HCT116 (cell line): ENCODE measurements at places on chromosomes 6 and 20.

DNA sequence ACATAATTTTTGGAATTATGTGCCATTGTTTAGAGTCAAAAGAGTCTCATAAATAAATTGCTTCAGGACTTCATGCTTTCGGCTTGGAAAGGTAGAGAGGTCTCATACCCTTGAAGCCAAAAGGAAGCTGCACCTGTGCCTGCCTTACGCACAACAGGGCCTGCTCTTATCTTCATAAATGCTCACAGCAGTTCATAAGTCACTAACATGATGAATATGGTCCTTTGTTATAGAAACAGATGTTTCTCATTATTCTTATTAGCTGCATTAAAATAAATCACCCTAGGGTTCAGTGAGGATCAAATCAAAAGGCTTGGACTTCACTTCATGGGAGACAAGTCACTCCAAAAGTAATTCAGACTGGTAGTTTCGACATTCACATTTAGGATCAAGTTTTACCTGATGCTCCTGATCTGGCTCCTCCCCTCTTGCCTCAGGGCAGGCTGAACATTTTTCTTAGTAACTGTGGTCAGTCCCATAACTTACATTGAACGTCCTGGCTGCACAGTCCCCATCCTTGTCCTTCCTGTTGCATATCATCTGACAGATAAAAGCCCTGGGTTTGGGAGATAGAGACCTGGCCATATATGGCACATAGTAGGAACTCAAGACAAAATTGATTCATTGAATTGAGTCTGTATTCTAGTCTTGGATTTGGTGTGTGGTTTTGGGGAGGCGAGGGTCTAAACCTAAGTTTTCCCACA lies 20.7 kb upstream of the SH3BGRL2 start:
- no peak for DNase-seq

DNA sequence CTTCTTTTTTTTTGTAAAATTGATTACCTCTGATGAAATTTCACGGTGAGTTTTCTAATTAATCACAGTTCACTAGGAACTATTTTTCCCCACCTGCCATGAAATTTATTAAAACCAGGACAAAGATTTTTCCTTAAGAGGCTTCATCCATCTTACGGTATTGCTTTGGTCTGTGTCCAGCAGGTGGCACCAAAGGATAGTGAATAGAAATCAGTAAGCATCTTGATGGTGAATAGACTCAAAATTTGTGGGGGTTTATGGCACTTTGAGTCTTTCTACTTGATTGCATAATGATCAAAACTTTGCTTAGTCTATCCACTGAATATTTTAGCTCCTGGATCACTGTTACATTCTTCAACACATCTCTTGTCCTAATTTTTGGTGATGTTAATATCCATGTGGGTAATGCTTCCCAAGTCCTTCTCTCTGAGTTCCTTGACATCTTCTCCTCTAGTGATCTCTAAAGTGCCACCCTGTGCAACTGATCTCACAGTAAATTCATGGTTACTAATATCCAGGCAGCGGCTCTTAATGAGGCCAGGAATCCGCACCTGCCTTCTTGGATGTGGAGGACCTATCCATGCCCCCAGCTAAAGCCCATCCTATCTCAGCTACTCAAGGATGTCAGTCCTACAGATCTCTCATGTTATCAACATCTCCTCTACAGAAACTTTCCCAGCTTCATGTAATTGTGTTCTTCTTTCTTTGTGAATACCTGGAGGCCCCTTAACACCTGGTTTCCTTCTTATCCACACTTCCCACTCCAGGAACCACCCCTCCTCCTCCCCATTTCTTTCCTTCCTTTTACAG lies 54.5 kb downstream of the STMND1 start:
- peak; percentile 80 for DNase-seq

DNA sequence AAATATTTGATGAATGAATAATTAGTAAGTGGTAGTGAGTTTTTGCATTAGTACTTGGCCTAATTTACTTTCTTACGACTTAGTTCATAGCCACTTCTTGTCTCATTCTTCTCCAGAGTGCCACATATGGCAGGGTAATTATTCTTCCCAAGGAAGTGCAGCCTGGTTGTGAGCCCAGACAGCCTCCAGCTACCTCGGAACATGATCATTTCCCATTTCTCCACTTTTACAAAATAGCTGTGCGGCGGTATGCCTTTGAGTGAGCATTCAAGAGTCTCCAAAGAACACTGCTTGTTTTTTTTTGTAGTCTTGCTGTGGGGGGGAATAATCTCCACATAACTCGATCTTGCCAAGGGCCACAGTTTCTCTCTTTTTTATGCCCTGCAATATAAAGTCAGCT lies 765.0 kb downstream of the HDGFL1 start:
- no peak for DNase-seq

GRCh38 chr20:16485401-16485800 lies 87.8 kb downstream of the KIF16B start:
- DNase-seq, result no peak

DNA sequence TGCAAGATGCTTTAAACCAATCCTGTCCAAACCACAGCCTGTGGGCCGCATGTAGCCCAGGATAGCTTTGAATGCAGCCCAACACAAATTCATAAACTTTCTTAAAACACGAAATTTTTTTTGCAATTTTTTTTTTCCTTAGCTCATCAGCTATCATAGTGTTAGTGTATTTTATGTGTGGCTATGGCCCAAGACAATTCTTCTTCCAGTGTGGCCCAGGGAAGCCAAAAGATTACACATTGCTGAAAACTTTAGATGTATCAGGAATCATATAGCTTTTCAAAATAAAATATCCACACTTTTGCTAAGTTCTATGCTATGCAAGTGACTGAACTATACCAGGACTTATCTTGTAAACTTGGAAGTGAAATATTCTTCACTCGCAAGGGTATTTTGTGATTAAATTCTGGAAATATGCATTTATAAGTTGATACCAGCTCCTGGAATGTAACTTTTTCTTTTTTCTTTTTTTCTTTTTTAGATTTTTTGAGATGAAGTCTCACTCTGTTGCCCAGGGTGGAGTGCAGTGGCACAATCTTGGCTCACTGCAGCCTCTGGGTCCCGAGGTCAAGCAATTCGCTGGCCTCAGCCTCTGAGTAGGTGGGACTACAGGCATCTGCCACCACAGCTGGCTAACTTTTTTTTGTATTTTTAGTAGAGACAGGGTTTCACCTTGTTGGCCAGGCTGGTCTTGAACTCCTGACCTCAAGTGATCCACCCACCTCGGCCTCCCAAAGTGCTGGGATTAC lies 49.8 kb downstream of the MTHFD1L start:
- no peak for DNase-seq

GRCh38 chr6:20402092-20402341 lies 338 bp downstream of the E2F3 start:
- DNase-seq, result no peak

GRCh38 chr6:125554456-125554855 lies 195.0 kb upstream of the HEY2 start:
- no peak for DNase-seq

DNA sequence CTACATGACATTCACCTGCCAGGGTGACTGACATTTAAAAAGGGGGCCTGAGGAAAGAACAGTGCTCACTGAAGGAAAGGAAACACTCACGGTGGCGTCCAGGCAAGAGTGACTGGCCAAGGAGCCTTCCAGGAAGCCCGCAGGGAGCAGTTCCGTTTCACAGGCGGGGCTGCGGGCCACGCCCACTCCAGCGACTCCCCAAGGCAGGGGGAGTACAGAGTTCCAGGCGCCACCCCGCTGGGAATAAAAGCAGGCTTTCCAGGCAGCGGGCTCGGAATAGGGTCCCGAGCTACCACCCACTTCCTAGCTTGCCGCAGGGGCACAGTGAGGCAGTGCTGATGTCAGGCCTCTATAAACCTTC lies 34.2 kb downstream of the PKIG start:
- DNase-seq, result no peak
